NCI-H2171 (cell line): ENCODE measurements at places on chromosomes 3 and 15.
A peak's percentile ranks its signal among the peaks of the same experiment; 100 is the strongest.

- DNase-seq, result peak; percentile 86
These were observed at the start of gene QRICH1 for GRCh38 chr3:49093853-49094767. TSS of gene QRICH1 (minus strand) at chr3:49094071. CDS start at chr3:49077017, 17,054 bp downstream.

- no peak for DNase-seq
These were observed 565.7 kb downstream of the FGF12 start for GRCh38 chr3:192161661-192162060.

DNA sequence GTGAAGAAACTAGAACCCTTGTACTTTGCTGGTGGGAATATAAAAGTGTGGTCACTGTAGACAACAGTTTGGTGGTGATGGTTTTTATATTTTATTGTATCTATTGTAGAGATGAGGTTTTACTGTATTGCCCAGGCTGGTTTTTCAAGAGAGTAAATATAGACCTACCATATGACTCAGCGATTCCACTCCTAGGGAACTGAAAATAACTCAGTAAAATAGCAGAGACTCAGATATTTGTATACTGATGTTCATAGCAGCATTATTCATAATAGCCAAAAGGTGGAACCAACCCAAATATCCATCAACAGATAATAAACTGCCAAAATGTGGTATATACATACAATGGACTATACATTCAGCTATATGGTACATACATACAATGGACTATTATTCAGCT is 68.8 kb upstream of the IL12A start:
- DNase-seq, result no peak

DNA sequence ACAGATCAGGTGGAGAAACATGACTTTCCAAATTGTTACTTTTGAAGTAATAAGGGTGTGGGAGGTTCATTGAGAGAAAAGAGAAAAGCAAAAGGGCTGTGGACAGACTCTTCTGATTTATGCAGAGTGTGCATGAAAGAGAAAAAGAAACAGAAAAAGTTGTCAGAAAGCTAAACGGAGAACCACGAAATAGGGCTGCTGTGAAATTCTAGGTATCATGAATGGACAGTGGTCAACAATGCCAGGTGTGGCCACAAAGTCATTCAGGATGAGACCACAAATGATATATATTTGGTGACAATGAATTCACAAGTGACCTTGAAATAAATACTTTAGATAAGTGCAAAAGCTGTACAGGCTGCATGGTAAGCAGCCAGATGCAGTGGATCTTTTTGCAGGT is 170.1 kb downstream of the IL5RA start:
- DNase-seq, result no peak

- peak; percentile 11 for DNase-seq
These were observed 162.4 kb upstream of the CFAP20DC start for GRCh38 chr3:59212128-59212779.

- no peak for DNase-seq
These were observed 23.5 kb upstream of the TRPM1 start for GRCh38 chr15:31125061-31125460.

DNA sequence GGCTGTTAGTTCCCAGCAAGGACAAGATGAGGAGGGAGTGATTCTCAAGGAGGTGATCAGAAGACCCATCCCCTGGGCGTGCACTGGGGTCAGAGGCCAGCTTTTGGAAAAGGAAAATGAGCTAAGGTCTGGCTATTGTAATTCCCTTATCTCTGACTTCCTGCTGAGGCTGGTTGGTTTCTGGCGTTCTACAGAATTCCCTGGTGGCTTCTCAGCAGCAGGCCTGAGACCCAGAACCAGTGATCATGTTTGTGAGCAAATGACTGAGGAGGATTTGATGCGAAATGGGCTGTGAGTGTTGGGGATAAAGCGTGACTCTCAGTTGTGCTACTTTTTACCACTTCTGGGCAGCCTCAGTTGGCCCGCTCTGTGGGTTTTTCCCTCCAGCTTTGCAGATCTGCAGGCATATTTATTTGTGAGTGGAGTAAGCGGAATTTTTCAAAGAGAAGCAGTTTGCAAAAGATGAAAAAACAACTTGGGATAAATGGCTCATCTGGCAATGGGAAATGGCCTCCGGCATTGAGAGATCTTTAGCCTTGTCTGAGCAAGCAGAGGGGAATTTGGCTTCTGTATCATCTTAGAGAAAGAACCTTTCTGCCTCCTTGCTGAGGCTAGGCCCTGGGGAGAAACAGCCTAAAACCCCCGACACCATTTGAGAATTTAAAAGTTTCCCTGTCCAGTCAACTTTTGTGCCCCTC is 102.7 kb downstream of the SLCO3A1 start:
- no peak for DNase-seq

- DNase-seq, result peak; percentile 9
These were observed 695 bp downstream of the GMPS start for GRCh38 chr3:155870945-155871745.

DNA sequence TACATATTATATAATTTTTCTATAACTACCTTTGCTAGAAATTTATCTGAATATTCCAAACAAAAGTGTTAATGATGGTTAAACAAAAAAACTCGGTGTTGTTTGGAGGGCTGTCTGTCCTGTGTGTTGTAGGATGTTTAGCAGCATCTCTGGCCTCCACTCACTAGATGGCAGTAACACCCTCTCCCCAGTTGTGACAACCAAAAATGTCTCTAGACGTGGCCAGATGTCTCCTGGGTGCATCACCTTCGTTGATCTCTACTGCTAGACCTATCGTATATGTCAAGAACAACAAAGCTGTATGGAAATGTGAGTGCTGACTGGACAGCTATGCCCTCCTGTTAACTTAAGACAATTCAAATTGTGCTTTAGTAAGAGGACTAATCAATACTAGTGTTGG is 14.1 kb downstream of the ANKRD34C start:
- no peak for DNase-seq

GRCh38 chr15:27070841-27071240 is 99.9 kb downstream of the GABRG3 start:
- no peak for DNase-seq

- no peak for DNase-seq
These were observed 62.6 kb downstream of the ESYT3 start for GRCh38 chr3:138497021-138497420.
